ENCODE measurements at places on chromosomes 6 and 20.

DNA sequence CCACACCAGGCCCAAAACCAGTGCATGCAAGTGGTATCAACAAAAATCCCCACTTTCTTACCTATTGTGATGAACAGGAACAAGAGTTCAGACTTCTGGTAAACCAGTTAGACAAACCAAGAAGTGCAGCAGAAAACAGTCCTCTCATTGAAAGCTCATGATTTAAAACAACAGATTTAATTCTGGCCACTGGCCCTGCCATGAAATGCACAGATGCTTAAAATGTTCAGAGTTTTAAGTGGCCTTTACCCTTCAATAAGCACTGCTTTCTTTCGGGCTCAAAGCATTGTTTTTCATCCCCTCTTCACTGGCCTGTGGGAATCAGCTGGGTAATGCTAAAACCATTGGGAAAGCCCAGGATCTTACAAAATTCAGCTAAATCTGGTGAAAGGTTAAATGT is 102.4 kb upstream of the ISM1 start:
- no peak for DNase-seq

DNA sequence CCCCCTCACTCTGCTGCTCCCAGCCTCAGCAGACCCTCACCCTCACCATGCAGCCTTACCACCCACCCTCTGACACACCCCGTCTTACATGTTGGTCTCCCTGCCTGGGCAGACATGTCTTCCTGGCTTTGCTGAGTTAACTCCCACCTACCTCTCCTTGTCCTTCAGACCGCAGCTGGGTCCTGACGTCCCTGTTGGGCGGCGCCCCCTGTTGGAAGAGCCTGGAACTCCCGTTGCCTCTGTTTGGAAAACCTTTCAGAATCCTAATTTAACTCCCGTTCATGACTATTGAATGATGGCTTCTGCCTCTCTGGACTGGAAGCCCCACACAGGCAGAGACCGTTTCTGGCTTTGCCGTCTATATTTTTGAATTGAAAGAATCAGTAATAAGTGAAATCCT is 245.1 kb downstream of the MYLK4 start:
- DNase-seq, result no peak

DNA sequence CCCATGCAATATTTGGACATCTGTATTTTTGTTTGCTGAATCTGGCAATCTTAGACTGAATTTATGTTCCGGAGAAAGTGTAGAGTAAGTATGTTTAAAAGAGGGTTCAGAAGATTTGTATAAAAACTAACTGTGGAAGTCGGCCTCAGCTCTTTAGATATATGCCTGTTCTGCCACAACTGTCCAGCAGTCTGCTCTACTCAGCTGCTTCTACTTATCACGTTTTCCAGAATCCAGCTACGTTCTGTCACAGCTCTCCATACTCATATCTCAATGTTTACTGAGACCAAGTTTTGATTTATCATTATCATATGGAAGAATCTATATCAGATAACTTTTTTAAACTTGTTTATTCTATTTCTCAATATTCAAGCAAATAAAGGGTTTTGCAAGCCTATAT is 721.3 kb downstream of the EYS start:
- DNase-seq, result no peak

DNA sequence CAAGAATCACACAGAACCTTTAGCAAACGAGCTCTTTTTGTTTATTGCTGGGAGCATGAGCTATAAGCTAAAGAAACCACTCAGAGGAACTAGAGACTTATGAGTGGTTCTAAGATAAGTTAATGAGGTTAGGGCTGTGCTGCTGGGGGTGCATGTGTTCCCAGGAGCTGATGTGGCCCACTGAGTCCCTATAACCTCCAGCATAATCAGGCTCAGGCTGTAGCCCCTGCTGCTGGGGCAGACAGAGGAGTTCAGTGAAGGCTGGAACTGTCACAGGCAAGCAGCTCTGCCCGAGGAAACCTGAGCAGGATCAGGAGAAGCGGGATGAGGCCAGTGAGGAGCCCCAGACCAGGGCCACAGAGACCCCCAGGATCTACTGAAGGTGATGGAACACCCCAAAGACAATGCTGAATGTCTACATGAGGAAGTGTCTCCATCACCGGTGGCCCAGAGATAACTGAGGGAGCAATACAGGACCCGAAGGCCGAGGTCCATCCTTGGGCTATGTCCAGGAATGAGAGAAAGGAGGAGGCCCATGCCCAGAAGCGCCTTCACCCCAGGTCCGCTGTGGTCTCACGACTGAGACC is 17.3 kb downstream of the TUBB2B start:
- no peak for DNase-seq

DNA sequence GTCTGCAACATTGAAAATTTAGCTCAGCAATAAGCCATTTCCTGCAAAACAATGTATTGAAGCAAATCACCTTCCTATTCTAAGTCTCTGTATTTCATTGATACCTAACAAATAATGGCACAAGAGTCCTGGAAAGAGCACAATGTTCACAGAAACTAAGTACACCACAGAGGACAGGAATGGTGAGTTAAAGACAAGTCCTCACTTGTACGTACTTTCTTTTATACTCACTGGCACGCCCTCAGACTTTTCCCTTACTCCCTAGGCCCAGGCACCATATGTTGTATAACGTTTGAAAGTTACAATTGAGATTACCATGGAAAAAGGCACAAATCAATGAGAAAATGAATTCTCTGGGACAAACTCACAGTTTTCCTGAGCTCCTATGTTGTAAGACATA is 683.0 kb upstream of the MANEA start:
- no peak for DNase-seq

DNA sequence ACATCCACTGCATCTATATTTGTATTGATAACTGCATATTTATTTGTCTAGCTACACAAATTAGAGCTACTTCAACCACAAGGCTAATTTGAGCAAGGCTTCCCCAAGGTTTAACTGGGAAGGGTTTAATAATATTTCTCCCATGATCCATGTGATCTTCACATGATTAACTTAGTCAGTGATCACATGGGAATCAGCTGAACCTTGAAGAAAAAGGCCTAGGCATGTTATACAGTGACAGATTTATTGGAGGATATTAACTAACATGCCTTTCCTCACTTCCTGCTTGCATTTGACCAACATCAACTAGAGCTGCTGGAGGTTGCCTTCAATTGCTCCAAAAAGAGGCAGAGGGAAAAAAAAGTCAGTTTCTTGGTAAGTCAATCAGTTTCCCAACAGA is 417.0 kb downstream of the HAO1 start:
- DNase-seq, result no peak

GRCh38 chr6:54876365-54876764 is 29.8 kb downstream of the FAM83B start:
- DNase-seq, result no peak

GRCh38 chr6:54614499-54615195 is 231.9 kb upstream of the FAM83B start:
- DNase-seq, result no peak

GRCh38 chr6:125807293-125807692 is 16.5 kb downstream of the NCOA7 start:
- no peak for DNase-seq

DNA sequence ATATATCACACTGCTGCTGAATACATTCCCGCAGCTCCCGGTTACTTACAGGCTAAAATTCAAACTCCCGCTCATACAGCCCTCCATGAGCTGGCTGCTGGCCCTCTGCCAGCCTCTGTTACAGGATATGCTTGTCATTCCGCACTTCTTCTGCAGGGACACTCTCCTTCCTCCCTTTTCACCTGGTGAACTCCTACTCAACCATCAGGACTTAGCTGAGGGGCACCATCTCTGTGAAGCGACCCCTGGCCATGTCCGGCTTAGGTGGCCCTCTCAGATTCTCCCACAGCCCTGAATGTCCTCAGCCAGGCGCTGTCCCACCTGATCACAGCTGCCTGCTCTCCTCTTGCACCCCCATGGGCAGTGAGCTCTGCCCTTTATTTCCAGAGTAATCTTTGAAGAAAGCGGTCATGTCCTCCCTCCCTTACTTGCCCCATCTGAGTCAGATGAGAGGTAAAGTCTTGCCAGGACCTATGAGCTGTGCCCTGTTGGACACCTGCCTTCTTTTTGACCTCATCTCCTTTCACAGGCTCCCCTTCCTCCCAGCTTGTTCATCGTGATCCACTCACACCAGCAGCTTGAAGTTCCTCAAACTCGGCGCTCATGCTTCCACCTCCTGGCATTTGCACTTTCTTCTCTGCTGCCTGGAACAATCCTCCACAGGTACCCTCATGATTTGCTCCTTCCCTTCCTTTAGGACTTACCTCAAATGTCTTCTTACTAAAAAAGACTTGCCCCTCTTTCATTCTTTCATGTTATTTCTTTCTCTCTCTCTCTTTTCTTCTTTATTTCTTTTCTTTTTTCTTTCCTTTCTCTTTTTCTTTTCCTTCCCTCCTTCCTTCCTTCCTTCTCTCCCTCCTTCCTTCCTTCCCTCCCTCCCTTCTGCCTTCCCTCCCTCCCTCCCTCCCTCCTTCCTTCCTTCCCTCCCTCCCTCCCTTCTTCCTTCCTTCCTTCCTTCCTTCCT is 5.6 kb downstream of the CYP24A1 start:
- no peak for DNase-seq

DNA sequence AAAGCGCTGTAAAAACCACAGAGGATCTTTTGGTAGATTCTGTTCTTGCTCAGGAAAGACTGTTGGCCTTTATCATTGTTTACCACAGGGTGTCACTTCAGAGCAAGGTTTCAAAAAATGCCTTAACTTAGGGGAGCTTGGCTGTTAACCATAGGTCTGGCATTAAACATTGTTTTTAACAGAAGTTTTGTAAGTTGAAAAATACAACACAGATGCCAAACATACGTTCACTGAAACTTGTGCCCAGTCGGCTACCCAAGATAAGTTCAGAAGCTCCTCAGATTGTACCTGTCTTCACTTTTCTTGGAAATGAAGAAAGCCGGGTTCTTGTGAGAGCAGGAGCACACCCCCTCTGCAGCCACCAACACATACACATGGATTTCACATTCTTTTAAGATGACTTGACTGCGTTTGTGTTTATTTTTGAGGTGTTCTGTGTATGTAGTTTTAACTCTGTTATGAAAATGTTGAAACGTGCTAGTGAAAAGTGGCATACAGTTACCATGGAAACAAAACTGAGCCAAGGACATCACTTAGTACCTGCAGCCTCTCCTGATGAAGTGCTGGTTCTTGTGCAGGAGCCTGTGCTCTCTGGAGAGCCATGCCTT is 64.9 kb downstream of the SYCP2L start:
- DNase-seq, result no peak

- DNase-seq, result no peak
These were observed 73.0 kb downstream of the SLX4IP start for GRCh38 chr20:10508060-10508459.

DNA sequence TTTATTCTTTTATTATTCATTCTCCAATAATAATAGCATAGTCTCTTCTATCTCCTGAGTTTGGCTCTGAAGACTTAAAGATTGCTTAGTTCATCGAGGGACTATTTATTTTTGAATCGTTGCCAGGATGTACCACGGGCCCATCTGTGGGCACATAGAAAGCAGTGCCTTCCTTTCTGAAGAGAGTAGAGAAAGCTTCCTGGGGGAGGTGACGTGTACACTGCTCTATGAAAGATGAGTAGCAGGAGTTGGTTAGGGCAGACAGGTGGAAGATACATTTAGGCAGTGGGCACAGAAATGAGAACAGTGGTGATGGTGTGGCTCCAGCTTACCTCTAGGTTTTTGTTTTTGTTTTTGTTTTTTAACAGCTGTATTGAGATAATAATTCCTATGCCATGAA is 98.4 kb downstream of the CDKAL1 start:
- no peak for DNase-seq

DNA sequence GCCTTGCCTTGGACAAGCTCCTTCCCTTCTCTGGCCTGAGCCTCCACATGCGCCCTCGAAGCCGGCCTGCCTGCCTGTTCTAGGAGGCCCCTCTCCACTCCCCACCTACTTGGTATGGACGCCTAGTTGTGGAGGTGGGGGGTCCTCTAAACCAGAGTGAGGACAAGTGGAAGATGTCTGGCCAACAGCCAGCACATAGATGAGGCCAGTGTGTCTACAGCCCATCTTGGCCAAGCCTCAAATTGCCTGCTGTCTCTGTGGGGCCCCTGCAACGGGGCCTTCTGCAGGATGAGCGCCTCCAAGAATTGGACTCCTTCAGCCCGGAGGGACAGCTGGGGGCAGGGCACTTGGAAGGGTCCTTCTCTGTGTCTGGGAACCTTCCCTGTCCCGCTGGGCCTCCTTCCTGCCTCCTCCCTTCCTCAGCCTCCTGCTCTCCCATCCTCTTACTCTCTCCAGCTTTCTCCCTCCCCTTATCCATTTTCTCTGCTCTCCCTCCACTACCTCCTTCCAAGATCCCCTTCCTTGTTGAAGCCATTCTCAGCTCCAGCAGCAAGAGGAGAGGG is 1.6 kb downstream of the MDFI start:
- DNase-seq, result no peak

DNA sequence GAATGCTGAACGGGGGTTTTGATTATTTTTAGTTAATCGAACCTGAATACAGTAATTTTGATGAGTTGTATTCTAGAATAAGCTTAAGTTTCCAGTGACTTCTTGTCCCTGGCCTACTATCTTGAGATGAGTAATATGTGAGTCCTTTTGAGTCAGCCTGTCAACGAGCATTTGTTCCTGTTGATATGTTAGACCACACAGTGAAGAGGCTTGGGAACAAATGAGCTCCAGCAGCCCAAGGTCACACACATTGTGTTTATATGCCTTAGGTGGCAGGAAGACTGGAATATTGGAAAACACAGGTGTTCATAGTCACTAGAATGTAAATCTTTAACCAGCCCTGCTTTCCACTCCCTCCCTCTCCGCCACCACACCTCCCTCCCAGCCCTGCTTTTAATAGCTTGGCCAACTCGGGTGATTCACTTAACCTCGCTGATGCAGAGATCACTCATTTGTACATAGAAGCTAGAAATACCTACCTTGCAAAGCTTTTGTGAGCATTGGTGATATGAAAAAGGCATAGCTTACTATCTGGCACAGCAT is 9.1 kb downstream of the SMPDL3A start:
- DNase-seq, result no peak
